ENCODE measurements at places on chromosomes 13 and 19. TPM values are rescaled to one million over a fixed set of nuclear protein-coding genes. Genes with fewer than 3 reads are reported as not detected.

OR7A10 gene
- total RNA-seq: not detected

- no peak for DNase-seq
These were observed 1.9 kb downstream of the CDC42EP5 start for GRCh38 chr19:54470991-54471782.

DNA sequence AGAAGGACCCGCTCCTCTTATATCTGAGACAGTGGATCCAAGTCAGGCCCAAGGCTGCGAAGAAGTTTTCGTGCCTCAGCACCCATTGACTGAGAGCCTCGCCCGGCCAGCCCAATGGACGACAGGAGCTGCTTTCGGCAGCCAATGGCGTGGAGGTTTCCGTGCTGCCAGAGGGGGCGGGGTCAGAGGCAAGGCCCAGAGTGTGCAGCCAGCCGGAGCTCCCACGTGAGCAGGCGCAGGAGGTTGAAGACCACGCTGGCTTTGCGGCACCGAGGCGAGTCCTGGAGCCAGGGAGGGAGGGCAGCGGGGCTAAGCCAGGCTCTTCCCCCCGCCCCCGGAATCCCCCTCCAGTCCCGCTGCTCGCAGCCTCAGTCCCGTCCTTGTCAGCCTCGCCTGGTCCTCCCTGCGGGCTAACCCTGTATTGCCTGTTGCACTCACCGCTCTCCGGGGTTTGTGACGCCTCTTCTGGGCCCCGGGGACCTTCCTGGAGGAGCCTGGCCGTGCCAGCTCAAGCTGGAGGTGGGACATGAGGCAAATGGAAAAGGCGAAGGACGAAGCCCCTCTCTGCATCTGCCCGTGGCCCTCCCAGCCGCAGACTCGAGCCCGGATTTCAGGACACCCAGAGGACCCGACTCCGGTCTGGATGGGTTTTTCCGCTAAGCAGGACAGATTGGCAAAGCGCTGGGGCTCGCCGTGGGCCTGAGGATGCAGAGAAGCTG, 1.5 kb downstream of the IFNL4 start:
- DNase-seq: no peak

KCTD15 gene
- 5.9 TPM for total RNA-seq

ZNF587 gene
- total RNA-seq: 26.2 TPM

DNA sequence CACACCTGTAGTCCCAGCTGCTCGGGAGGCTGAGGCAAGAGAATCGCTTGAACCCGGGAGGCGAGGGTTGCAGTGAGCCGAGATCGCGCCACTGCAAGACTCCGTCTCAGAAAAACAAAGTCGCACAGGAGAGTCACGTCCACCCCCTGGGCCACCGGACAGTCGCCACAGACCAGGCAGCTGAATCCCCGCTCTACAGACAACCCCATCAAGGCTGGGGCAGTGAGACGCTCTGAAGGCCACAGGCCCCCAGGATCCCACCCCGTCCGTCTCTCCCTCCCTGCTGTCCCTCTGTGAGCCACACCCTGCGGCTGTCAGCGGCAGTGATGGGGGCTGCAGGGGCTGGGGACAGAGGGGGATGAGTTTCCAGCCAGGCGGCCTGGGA, 15.5 kb upstream of the PTBP1 start:
- DNase-seq: no peak

GRCh38 chr13:27806744-27807387, 14.6 kb downstream of the GSX1 start:
- no peak for DNase-seq

TEAD2 gene
- total RNA-seq: 19.7 TPM

- DNase-seq: no peak
These were observed 3.4 kb upstream of the FUT5 start for GRCh38 chr19:5873617-5874199.

DNA sequence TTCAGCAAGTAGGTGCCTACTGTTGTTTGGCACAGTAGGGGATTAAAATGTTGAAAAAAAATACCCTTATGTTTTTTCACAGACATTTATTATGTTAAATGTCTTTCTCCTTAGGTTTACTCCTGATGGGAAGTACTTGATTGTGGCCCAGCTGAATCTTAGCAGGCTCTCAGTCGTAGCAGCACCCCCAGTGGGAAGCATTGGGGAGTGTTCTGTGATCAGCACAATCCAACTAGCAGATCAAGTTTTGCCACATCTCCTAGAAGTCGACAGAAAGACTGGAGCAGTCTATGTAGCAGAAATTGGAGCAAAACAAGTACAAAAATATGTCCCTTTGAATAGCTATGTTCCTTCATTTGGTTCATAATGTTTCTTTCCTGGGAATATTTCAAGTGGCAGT, 9.3 kb downstream of the NHLRC3 start:
- no peak for DNase-seq

DNA sequence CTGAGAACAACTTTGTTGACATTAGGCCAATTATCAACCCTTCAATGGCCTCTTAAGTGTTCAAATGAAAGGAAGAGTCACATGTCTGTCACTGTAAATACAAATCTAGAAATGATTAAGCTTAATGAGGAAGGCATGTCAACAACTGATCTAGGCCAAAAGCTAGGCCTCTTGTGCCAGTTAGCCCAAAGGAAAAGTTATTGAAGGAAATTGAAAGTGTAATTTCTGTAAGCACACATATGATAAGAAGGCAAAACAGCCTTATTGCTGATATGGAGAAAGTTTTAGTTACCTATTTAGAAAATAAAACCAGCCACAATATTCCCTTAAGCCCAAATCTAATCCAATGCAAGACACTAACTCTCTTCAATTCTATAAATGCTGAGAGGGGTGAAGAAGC, 604.7 kb downstream of the SLITRK6 start:
- no peak for DNase-seq

DNA sequence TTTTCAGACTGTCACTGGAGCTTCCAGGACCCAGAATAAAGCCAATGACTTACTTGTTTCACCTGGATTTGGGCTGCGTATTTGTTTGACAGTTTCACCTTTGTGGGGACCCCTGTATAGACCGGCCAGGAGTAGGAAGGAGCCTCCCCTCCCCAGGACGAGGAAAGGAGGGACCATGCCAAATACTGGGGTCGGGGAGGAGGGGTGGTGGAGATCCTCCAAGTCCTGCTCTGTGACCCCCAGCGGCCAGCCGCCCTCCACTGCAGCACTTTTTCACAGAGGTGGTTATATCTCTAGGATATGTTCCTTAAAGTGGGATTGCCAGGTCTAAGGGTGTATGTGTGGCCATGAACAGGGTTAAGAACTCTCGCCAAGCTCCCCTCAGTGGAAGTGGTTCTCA, 25.7 kb upstream of the ZNF492 start:
- DNase-seq: no peak

DNA sequence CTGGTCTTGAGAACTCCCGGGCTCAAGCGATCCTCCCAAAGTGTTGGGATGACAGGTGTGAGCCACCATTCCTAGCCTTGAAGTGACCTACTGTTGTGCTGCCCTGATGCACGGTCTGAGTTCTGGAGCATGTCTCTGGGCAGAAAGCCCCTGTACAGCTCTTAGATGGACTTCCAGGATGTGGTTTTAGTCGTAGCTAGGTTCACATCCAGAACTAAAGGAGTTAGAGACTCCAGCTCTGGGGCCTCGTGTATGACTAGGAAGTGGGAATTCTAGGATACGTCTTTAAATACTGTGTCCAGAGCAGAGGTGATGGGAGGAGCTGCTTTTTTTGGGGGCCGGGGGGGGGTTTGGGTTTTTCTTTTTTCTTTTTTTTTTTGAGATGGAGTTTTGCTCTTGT, 12.2 kb downstream of the UPF1 start:
- DNase-seq: no peak

SHISA7 gene
- not detected for total RNA-seq

SIGLECL1 gene
- not detected for total RNA-seq

AMER2 gene
- not detected for total RNA-seq

DNA sequence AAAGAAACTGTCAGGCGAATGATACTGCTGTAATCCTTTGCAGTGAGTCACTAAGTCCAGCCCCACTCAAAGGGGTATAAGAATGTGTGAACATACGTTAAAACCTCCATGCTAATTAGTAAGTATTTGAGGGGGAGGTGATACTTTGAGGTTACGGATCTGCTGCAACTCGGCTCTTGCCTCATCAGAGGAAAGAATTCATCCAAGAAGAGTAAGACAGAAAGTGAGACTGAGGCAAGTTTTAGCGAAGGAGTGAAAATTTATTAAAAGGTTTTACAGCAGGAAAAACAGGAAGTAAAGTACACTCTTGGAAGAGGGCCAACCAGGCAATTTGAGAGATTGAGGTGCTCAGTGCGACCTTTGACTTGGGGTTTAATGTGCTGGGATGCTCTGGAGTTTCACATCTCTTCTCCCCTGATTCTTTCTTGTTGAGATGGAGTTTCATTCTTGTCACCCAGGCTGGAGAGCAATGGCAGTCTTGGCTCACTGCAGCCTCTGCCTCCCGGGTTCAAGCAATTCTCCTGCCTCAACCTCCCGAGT, 9.8 kb downstream of the CLEC4M start:
- DNase-seq: no peak

CYP2S1 gene
- 1.0 TPM for total RNA-seq

DNA sequence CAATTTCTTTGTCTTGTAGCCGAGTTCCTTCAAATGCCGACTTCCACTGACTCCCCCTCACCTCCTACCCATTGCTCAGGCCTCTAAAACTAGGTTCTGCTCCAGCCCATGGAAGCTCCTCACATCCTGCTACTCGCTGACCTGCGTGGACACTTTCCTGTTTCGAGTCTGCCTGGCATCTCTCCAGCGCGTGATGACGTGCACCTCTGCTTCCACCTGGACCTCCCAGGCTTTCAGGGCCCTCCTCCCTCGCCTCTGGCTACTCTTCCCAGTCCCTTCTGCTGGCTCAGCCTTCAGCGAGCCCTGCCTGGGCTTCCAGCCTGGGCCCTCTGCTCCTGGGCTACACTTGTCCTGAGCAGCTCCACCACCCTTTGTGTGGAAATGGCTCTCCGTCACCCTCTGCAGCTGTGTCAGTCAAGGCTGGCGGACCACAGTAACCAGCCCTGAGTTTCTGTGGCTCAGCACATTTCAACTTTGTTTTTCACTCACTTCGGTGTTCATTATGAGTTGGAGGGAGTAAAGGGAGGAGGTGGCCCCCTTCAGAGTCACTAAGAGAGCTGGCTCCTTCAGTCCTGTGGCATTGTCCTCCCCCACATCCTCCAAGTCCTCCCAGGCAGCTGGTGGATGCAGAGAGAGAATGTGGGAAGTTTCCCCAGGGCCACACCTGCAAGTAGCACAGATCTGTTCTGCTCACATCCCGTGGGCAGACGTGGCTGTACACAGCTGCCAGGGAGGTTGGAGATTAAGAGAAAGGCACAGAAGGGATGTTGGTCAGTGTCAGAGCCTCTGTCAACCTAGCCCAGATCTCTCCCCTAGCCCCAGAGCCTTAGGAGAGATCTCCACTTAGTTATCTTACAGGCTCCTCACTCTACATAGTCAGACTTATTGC, 49.4 kb downstream of the SERP2 start:
- no peak for DNase-seq

GRCh38 chr19:45050036-45050435, 11.2 kb downstream of the CLASRP start:
- no peak for DNase-seq

DNA sequence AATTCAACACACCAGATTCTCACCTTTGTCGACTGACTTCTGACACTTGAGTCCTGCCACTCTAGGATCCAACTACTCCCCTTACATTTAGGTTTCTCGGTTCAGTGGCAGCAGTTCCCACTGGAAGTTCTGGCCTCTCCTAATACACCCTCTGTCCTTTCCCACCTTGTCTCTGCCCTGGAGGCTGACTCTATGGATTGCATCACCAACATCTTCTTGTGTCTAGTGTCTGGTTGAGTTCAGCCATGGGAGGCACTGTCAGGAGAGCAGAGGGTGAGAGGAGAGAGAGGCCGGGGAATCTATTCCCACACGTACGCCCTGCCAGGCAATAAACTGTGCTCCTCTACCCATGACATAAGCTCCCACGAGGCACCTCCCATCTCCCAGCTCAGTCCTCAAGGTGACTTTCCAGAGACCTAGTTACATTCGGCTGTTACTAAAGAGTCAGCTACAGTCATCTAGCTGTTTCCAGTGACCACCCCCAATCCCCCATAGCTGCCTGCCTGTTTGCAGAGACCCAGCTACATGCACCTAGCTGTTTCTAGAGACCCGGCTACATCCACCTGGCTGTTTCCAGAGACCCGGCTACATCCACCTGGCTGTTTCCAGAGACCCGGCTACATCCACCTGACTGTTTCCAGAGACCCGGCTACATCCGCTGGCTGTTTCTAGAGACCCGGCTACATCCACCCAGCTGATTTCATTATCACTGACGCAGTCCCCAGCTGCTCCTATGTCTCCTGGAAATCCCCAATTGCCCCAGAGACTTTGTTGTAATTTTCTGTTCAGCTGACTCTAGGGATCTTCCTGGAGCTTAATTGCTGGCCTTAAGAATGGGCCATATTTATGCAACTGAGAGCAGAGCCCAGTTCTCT, 8.1 kb upstream of the LILRB4 start:
- DNase-seq: no peak

- DNase-seq: no peak
These were observed 1505.9 kb downstream of the PCDH9 start for GRCh38 chr13:65724226-65724625.

DNA sequence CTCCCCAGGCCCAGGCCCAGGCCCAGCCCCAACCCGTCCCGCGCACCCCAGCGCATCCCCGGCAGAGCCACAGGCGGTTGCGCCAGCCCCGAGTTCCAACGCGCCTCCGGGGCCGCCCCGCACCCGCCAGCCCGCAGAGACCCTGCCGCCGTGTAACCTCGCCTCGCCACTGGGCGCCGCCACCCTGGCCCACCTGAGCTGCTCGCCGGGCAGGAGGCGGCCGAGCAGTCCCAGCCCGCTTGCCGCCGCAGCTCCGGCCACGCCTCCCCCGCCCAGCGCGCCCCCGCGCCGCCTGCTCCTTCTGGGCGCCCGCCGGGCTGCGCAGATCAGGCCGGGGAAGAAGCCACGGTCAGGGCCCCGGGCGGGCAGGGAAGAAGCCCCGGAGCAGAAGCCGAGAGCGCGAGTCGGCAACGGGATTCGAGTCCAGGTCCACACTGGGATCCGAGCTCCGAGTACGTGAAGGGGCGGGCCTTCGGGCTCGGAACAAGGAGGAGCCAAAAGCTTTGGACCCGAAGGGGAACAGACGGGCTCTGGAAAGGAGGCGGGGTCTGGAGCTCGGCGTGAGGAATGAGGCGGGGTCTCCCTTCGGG, at the start of gene MBOAT7:
Gene MBOAT7 (minus strand): TSS at position 436 of the 590 bp plus-strand sequence. CDS start 1,072 bp downstream, outside the sequence.
- DNase-seq: no peak

Data from HFFc6 (cell line).